Stimulated activated CD8-positive, alpha-beta memory T cell treated with anti-CD3 and anti-CD28 coated beads, Interleukin-7, amount 100 ng/mL, for 1 hour (primary cell): ENCODE measurements at places on chromosomes 1 and 21.

GRCh38 chr21:24658926-24659325 is 948.4 kb downstream of the MRPL39 start:
- no peak for DNase-seq

DNA sequence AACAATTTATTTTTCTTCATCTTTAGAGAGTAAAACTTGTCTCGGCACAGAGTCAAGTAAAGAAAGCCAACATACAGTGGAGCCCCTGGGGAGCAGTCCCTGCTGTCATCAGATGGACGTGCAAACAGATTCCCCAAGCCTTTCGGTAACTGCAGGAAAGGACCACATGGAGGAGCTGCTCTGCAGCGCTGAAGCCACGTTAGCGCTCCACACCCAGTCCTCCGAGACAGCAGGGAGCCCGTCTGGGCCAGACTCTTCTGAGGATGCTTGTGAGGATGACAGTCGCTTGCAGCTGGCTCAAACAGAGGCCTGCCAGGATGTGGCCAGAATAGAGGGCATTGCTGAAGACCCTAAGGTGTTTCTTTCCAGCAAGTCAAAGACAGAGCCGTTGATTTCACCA is 77.1 kb upstream of the SCCPDH start:
- DNase-seq: no peak

- no peak for DNase-seq
Observed at GRCh38 chr1:54375712-54376429, 30.3 kb downstream of the SSBP3 start.

DNA sequence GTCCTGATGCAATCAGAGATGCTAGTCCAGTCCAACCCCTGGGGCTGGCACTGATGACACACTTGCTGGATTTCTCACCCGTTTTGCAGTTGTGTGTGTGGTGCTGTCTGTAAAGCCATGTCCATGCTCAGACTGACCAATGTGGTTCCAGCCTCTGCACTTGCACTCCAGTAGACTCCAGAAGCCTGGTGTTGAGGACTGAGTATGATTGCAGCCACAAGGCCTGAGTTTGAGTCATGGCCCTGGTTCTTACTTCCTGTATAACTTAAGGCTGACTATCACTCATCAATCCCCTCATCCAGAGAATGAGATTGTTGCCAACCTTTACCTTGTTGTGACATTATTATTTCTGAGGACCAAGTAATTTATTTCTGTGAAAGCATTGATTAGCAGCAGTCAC is 34.8 kb upstream of the IKBKE start:
- DNase-seq: no peak

DNA sequence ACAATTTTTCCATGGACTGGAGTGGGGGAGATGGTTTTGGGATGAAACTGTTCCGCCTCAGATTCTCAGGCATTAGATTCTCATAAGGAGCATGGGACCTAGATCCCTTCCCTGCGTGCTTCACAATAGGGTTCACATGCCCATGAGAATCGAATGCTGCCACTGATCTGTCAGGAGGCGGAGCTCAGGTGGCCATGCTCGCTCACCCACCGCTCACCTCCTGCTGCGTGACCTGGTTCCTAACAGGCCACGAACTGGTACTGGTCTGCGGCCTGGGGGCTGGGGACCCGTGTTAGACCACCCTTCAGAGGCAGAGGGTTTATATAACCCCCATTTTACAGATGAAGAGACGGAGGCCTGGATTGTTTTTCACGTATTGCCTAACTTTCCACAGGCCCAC is 16.3 kb upstream of the SRSF4 start:
- no peak for DNase-seq

GRCh38 chr1:160743266-160743665 is 4.2 kb downstream of the SLAMF7 start:
- DNase-seq: no peak

GRCh38 chr1:63342402-63342801 is 20.0 kb downstream of the FOXD3 start:
- no peak for DNase-seq

- no peak for DNase-seq
Observed at GRCh38 chr1:171438441-171438840, 46.9 kb upstream of the PRRC2C start.

- no peak for DNase-seq
Observed at GRCh38 chr1:31435471-31436409, 22.7 kb downstream of the SERINC2 start.

- DNase-seq: no peak
Observed at GRCh38 chr1:7565099-7565750, 205.9 kb upstream of the VAMP3 start.

DNA sequence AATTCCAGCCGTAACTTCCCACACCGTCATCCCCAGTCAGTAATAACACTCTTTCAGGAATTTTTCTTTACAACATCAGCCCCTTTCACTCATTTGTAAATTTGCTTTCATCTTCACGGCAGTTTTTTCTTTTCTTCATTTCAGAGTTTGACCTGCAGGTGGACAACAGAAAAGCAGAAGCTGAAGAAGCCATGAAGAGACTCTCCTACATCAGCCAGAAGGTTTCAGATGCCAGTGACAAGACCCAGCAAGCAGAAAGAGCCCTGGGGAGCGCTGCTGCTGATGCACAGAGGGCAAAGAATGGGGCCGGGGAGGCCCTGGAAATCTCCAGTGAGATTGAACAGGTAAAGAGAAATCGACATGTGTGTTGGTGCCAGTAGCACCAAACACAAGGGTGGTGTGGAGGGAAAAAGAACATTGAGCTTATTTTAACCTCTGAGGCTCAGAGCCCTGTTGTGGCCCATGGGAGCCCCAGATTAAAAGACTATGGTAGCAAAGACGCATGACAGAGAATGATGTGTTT is 53.2 kb downstream of the LAMC2 start:
- DNase-seq: no peak

DNA sequence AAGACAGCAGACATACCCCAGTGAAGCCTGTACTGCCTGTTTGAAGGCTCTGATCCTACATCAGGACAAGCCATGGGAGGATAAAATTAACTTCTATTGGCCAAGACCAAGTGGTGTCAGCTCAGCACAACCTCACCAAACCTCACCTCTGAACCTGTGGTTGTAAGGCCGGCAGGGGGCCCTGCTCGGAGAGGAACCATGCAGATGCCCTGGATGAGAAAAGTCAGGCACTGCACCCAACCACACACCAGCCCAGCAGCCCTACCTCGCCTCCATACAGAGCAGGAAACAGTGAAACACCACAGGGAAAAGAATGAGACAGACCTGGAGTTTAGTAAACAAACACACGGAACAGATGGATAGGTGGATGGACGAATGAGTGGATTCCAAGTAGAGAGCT is 70.0 kb upstream of the PAX7 start:
- no peak for DNase-seq

GRCh38 chr1:157252473-157252872 is 114.3 kb upstream of the ETV3 start:
- no peak for DNase-seq

- no peak for DNase-seq
Observed at GRCh38 chr1:42430286-42431135, 25.3 kb downstream of the ZMYND12 start.

GRCh38 chr1:57091642-57092041 is 125.8 kb upstream of the C8B start:
- no peak for DNase-seq

GRCh38 chr1:168598892-168599291 is 22.5 kb downstream of the XCL1 start:
- no peak for DNase-seq

DNA sequence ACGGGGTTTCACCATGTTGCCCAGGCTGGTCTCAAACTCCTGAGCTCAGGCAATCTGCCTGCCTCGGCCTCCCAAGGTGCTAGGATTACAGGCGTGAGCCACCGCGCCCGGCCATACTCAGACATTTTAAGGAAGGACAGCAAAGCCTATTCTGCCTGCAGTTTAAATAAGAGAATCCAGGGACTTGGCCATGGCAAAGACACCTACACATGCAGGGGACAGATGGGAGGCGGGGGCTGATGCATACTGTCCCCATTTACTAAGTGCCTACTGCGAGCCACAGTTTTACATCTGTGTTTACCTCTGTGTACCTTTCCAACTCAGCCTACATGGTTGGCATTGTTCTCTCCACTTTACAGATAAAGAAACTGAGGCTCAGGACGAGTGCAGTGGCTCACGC is 25.4 kb downstream of the LDLRAD2 start:
- DNase-seq: no peak

DNA sequence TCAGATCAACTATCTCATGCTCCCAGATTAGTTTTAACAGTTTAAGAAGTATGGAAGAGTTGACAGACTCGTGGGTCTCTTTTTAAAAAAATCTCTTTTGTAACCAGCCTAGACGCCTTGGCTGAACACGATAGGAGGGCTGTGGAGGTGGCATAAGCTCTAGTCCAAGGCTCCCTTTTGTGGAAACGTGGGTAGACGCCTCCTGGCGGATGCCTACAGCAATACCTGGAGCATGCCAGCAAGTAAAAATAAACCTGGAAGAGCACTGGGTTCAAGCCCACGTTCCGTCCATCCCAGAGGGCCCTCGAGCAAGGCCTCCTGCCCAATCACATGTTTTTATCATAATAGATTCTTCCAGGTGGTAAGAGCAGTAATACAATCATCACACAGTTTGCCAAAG is 87.9 kb downstream of the RGS7 start:
- DNase-seq: no peak

DNA sequence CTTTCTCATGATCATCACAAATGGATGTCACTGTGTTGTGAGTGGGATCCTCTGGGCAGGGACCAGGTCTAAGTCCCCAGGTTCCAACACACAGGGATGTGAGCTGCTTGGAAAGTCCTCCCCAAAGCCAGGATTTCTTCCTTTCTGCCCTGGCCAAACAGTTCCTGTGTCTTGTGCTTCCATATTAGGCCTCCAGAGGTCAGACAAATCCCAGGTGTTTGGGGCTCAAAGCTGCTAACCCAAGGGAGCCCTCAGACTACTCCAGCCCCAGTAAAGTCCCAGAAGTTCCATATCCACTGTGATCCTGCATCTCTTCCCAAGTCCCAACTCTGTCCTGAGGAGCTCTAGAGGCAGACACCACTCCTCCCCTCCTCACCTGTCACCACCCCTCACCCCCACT is 27.7 kb upstream of the MAGOH start:
- no peak for DNase-seq

- no peak for DNase-seq
Observed at GRCh38 chr1:230351514-230351913, 74.6 kb downstream of the PGBD5 start.

DNA sequence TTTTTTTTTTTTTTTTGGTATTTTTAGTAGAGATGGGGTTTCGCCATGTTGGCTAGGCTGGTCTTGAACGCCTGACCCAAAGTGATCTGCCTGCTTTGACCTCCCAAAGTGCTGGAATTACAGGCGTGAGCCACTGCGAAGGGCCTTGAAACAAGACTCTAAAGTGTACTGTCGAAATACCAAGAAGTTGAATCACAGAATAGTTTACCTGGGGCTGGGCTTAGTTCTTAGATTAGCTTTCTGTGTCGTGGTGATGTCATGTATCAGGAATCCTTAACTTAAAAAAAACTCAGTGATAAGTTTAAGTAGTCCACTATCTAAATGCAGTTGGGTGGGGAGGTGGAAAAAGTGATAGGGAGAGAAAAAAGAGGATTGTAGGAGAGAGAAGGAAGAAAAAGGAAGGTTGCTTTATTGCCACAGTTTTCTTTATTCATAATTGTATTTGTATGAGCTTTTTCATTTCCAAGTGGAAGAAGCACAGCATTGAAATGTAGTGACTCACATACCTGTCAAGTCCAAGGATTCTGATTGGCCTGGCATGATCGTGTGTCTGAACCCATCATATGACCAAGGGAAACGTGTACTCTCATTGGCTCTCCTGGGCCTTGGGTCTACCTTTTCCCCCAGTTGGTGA is 13.4 kb downstream of the ITSN1 start:
- no peak for DNase-seq

DNA sequence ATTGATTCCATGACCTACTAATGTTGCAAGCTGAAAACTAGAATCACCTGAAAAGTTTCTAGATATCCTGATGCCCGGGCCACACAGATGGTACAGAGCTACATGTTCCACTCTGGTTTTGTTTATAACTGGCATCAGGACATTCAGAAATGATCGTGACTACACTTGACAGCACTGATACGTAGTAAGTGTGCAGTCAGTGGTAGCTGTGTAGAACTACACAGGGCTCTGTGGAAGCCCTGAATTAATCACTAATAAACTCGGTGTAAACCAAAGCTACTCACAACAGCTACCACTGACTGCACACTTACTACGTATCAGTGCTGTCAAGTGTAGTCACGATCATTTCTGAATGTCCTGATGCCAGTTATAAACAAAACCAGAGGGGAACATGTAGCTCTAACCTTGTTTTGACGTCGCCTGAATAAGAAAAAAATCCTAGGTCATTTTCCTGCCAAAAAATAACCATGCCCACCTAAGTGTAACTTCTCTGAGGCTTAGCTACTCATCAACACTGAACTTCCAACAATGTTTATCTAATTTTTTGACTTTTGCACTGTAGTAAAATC is 149.7 kb downstream of the TGFBR3 start:
- no peak for DNase-seq

DNA sequence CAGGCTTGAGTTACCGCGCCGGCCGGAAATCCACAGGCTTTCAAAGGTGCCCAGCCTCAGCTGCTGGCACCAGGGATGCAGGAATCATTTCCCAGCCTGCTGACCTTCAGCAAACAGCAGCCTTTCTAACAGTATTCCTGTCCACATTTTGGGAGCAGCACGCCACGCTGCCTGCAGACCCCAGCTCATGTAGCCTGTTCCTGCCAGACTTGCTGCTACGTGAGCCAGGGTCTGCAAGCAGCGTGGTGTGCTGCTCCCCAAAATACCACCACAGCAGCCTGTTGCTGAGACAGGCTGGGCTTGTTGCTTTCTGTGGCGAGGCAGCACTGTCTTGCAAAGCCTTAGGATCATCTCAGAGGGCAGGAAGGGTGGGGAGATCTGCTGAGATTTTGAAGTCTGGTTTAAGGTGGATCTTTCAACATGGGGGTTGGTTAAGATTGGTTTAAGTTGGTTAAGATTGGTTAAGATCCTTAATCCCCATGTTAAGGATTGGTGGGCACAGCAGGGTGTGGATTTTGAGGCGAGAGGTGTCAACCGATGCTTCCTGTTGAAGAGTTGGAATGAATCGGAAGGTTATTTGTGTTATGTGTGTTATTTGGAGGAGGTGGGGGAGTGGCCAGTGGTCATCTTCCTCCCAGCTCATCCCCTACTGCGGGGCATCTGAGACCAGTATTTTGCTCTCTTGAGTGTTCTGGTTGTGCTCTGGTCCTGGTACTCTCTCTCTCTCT is 12.9 kb downstream of the FAAH start:
- DNase-seq: no peak

- DNase-seq: no peak
Observed at GRCh38 chr1:39384305-39384704, 107.1 kb upstream of the BMP8A start.

- DNase-seq: no peak
Observed at GRCh38 chr1:180166436-180166800, 11.7 kb downstream of the QSOX1 start.

- no peak for DNase-seq
Observed at GRCh38 chr1:115702959-115703358, 61.2 kb downstream of the VANGL1 start.

GRCh38 chr21:18801468-18801867 is 397.9 kb upstream of the TMPRSS15 start:
- DNase-seq: no peak

DNA sequence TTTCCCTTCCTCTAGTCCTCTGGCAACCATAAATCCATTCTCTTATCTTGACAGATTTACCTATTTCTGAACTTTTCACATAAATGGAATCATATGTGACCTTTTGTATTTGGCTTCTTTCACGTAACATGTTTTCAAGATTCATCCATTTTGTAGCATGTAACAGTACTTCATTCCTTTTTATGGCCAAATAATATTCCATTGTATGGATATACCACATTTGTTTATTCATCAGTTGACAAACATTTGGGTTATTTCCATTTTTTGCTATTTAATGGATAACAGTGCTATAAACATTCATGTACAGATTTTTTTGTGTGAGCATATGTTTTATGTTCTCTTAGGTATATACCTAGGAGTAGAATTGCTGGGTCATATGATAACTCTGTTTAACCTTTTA is 54.0 kb downstream of the RPAP2 start:
- no peak for DNase-seq
